Omental fat pad (tissue), 4 donors: ENCODE measurements at places on chromosomes 11 and 22.

DNA sequence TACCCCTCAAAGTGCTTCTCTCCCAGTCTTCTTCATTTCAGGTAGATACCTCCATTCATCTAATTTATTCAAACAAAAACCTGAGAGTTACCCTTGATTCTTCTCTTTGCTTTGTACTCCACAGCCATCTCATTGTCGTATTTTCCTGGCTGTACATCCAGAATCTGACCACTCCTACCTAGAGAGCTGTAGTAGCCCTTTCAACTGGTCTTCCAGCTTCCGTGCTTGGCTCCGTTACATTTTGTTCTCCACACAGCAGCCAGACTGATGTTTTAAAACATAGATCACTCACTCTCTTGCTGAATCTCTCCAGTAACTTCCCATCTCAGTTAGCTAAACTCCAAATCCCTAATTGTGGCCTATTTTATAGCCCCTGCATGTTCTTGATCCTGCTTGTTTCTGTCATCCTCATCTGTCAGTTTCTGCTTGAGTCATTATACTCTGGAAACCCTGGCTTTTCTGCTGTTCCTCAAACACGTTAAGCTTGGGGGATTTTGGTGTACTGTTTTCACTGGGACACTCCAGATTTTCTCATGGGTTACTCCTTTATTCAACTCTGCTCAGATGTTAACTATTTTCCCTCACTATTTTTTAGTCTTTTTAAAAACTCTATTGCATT is 7.4 kb downstream of the SPCS2 start:
- DNase-seq, result no peak

GRCh38 chr11:45165386-45165785 is 18.9 kb downstream of the PRDM11 start:
- DNase-seq, result no peak

DNA sequence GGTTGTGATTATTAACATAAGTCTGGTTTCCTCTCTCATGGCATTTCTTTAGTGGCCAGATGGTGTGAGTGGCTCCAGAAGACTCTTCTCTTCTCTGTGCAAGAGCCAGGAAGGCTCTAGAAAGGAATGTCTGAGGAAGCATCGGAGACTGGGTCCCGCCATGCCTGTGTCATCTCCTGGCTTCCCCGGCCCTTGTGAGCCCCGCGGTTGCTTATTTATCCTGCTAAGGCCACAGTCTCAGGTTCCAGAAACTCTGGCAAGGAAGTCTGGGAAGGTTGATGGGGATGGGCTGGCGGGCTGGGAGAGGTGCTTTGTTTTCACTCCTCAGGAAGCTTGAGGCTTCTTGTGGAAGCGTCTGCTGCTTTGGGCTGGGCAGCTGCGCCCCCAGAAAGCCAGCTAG is 18.9 kb downstream of the BCR start:
- no peak for DNase-seq

DNA sequence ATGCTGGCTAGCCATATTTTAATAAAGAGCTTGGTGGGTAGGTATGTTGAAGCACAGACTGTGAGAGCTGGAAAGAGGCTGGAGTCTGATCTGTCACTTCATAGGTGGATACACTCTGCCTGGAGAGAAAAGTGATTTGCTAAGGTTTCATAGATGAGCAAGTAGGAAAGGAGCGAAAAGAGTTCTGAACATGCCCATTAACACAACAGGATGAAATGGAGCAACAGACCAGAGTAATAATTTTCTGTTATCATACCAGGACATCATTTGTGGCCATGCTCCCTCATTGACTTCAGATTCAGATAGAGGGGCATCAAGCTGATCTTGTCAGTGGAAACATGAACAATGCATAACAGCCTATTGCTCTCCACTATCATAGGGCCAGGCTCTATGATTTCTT is 452.9 kb downstream of the JRKL start:
- no peak for DNase-seq

DNA sequence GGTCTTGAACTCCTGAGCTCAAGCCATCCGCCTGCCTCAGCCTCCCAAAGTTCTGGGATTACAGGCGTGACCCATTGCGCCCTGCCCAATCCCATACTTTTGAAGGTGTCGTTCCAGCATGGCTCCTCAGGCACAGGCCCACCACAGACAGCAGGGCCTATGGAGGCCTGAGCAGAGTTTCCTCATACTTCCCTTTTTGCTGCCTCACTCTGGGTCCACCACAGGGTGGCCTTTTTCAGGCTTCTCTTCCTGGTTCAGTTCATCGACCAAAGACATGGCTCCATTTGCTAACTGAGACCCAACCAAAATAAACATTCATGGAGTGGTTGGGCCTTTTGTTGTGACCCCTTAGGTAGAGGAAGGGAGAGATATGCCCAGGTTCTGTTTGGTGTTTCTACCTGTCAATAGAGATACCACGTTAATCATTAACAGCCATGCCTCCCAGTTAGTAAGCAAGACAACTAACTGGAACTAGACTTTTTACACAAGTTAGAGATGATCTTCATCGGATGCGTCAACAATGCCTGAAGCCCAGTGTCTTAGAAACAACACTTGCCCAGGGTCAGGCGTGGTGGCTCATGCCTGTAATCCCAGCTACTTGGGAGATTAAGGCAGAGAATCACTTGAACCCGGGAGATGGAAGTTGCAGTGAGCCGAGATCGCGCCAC is 35.1 kb downstream of the TRIOBP start:
- DNase-seq, result no peak

DNA sequence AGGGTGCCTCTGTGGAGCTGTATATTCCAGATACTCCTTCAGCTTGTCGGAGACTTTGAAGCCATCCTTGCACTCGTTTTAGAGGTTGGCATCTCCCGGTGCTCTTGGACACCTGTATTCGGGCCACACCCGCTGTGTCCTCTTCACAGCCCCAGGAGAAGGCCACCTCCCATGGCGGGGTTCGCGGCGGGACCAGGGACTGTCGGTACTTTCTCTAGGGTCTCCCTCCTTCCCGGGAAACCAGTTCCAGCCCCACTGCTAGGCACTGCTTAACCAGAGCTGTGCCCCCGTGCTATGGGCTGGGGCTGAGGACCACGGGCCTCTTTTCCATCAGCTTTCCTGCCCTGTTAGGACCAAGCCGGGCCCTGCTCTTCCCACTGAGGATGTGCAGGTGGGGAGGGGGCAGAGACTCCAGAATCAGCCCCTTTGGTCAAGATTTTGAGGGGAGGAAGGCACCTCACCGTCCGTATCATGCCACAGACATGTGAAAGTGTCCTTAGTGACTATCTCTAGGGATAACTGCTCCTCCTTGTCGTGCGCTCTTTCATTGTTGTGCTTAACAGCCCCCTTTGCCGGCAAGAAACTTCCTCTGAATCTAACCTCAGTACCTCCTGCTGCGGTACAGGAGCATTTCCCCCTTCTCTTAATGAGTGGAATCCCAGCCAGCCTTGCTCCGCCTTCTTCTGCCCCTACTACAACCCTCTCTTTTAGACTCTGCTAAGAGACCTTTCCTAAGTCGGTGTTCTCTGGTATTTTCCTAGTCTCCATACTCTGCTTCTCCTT is 1.2 kb upstream of the B3GAT1 start:
- DNase-seq, result no peak

- no peak for DNase-seq
Measured at GRCh38 chr11:130413405-130414106, 14.9 kb downstream of the ADAMTS8 start.

DNA sequence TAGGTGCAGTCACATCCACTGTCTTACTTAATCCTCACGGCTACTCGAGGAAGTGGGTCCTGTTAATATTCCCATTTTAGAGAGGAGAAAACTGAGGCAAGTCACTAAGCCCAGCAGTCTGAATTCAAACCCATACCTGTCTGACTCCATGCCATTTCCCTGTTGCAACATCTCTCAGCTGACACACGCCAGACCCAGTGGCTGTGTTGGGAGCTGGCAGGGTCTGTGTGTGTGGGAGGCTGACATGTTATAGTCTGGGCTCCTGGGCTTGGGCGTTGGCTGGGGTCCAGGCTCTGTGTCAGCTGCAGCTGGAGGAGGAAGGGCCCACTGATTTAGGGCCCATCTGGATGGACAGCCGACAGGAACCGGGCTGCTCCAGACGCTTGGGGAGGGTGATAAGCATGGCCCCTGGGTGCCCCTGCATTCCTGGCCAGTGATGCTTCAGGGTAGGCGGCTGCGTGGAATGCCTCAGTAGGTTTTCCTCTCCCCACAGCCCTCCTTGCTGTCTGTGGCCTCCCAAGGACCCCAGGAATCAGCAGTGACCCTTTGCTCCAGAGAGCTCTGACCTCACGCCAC is 562.5 kb downstream of the MN1 start:
- DNase-seq, result peak; percentile 82

DNA sequence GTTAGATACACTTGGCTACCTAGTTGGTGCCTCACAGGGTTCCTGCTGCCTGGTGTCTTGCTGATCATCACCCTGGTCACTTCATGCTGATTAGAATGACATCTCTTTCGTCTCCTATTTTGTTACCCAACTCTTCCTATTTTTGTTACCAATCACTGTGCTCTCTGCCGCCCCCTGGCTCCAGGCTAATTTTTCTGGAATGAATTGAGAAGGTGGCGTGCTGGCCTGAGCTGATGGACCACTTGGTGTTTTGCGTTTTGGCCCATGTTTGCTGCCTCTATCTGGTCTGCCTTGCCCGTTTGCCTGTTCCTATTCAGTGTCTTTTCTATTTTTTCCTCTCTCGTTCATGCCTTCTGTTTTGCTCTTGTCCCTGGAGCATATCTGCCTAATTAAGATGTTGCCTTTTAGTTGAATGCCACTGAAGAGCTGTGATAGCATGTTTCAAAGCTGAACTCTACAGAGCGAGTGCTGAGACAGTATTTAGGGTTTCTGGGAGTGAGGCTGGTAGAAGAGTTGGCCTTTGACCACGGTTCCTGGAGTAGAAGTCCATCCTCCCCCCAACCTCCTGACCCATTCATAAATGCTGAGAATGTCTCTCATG is 5.9 kb upstream of the ATF4 start:
- DNase-seq, result peak; percentile 91

- DNase-seq, result no peak
Measured at GRCh38 chr11:124930799-124931198, 5.0 kb downstream of the HEPACAM start.

DNA sequence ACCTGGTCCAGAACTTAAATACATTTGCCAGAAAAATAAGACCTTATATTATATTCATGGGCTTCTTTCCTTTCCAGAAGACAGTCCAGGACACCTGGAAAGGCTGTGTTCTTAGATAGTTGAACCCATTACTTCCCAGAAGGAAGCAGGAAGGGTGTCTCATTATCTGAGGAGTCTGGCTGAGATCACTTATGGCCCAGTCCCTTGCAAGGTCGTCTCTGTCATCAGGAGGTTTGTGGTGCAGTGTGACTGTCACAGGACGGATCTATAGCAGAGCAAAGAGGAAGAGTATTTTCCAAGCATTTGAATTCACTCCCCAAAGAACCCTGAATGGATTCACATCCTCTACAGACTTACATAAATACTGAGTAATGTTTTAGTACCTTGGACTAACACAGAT is 270.7 kb upstream of the MTNR1B start:
- no peak for DNase-seq

- DNase-seq, result no peak
Measured at GRCh38 chr11:44833221-44833876, 106.6 kb downstream of the TSPAN18 start.

- DNase-seq, result peak; percentile 50
Measured at GRCh38 chr22:38353142-38353629, 36.0 kb upstream of the CSNK1E start.

DNA sequence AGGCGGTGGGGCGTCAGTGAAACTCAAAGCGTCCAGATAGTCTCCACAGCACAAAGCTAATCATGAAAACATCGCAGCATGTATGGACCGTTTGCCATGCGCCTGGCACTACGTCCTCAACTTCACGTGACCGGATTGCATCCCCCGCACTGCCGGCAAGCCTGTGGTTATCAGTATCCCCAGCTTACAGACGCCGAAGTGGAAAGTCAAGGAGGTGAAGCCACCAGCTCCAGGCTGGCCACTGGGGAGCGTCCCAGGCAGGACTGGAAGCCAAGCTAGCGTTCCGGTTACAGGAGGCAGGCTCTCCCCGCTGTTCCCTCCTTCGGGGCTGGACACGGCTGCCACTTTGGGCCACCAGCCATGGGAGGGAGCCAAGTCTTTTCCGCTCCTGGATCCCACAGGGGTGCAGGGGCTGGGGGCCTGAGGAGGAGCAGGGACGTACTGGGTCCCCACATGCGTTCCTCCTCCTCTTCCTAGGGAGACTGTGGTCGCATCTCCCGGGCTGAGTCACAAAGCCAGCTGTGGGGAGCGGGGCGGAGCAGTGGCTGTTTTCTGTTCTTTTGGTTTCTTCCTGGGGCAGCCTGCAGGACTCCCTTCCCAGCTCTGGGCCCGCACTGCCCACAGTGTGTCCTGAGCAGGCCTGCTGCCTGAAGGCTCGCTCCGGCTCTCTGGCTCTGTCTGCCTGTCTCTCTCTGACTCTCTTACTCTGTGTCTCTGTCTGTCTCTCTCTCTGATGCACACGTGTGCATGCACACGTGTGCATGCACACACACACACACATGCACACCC is 4.3 kb upstream of the OSBPL5 start:
- no peak for DNase-seq

DNA sequence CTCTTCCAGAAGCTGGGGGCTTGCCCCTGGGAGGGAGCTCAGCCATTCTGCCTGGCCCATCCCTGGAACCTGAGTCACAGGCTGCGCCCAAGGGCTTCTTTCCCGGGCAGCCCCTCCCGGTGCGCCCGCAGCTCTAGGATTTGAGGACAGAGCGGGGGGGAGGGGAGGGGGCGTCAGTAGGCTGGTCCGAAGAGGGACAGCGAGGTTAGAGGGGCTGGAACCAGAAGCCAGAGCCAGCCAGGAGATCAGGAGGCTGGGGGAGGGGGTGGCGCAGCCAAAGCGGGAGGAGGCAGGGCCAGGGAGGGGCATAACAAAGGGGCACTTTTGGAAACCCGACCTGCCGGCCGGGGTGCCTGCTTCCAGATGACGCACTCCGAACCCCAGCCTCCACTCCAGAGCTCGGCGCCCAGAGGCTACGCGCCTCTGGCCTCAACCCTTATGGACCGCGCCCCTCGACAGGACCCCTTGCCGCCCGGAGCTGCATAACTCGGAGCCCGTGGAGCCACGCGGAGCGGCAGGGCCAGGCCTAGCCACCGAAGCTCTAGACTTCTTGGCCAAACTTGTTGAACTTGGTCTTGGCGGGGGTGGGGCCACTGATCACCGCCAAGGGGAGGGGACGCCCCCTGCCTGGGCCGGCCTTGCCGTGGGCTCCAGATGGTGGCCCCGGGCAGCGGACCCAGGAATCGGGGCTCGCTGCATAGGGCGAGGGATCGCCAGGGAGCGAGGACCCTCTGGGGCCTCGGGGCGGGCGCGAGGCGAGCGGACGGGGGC is 744 bp downstream of the PACSIN3 start:
- DNase-seq, result no peak

- DNase-seq, result no peak
Measured at GRCh38 chr11:77125695-77126094, 2.4 kb upstream of the MYO7A start.
